Kidney (tissue), 22 donors: ENCODE measurements at places on chromosomes 6 and 20.
A peak's percentile ranks its signal among the peaks of the same experiment; 100 is the strongest.

DNA sequence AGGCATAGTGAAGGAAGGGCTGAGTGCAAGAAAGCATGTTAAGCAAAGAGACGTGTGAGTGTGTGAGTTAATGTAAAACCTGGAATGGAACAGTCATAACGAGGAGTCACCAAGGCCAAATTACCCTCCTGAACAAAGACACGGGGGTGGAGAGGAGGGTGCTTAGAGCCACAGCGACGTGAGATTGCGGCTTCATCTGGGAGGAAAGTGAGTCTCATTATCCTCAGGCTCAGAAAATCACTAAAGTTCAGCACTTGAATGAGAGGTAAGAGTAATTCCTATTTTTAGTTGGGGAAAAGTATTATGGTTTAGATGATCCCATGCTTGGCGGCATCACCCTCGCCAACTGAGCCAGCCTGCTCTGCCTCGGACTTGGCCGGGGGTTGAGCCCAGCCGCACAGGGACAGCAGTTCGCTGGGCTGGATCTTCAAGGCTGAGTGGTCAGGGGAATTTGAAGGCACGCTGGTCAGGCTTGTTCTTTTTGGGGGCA, 136.6 kb downstream of the DTNBP1 start:
- peak; percentile 56 for DNase-seq

DNA sequence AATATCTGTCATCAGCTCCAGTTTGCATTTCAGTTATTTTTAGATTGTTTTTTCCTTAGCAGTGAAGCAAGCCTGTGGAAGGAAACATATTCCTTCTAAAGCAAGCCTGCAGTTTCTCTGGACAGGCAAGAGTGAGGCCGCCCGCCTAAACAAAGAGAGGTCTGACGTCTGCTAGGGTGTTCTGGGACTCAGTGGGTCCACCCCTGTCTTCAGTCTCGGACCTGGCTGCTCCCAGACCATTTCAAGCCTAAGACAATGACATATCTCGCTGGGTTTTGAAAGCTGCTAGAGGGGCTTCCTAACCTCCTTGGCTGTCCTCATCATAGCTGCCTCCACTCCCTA, 36.8 kb upstream of the RNF24 start:
- DNase-seq = no peak

DNA sequence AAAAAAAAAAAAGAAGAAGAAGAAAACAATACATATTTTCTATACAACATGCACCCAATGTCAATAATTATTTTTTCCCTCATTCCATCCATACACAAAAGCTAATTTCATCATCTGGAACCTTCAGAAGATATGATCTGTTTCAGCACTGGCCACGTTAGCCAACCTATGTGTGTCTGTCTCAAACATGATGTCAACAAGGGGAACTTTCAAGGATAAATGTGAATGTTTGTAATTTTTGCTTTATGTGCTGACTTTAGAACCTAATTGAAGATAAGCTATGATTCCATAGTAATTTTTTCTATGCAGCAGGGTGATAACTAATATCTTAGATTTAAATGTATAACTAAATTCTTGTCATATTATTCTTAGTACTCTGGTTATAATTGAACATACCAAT, 37.9 kb downstream of the IPCEF1 start:
- no peak for DNase-seq

DNA sequence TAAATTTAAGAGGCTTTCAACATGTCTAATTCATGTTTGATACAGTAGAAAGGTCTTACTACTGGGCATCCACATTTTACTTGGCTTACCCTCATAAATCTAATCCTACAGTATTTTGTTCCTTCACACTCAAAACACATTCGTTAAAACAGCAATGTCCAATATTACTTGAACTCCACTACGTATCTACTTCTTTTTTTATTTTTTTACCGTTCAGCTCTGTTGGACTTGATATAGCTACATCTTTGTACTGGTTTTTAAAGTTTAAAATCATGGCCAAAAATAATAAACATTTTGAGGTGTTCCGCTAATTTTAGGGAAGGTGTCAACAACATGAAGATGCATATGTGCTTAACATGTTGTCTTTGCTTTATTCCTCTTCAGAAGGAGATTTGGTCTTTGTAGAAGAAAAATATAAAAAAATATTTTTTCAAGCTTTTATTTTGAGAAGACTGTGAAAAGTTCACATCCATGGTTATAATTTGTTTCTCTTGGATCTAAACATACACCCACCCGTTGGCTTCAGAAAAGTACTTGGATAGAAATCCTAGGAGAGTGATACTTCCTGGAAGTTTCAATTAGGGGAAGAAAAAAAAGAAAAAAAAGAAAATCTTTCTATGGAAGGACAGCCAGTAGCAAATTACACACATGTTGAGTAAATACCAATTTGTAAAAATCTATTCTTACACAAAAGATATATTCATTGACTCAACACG, 71.5 kb downstream of the EPB41L2 start:
- no peak for DNase-seq

DNA sequence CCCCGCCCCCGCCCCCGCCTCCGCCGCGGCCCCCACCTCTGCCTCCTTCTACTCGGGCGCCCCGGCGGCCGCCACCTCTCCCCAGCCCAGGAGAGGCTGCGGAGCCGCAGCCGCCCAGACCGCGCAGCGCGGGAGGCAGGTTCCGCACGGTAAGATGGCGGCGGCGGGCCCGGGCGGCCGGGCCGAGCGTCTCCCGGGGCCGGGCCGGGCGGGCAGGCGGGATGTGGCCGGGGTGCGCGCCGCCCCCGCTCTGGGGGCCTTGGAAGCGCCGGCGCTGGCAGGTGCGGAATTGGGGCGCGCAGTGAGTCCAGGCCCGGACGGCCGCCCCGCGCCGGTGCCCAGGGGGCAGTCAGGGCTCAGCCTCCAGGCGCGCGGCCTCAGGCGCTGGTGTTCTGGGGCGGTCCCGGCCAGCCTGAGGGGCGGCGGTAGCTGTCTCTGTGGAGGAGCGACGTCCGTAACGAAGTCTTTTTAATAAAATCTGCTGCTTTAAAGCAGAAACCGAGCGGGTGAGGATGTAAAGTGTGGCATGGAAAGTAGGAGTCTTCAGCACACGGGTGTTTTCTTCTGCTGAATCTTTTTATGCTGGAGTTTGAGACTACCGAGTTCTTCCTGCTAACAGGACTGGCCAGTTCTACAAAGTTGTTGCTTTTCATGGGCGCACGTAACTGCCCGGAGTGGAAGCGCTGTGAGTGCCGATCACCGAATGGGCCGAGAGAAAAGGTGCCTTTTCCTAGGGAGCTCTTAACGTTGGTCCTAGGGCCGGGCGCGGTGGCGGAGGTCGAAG, at the start of gene GID8:
Gene GID8 (plus strand): TSS at position 43 of the 784 bp plus-strand sequence. CDS start 3,356 bp downstream, outside the sequence.
- no peak for DNase-seq

- DNase-seq = no peak
Observed at GRCh38 chr6:11364971-11365397, 132.5 kb upstream of the NEDD9 start.

- peak; percentile 32 for DNase-seq
Observed at GRCh38 chr6:47780510-47781356, 1.1 kb upstream of the OPN5 start.

GRCh38 chr20:52937591-52938100, 34.5 kb upstream of the TSHZ2 start:
- DNase-seq = no peak

DNA sequence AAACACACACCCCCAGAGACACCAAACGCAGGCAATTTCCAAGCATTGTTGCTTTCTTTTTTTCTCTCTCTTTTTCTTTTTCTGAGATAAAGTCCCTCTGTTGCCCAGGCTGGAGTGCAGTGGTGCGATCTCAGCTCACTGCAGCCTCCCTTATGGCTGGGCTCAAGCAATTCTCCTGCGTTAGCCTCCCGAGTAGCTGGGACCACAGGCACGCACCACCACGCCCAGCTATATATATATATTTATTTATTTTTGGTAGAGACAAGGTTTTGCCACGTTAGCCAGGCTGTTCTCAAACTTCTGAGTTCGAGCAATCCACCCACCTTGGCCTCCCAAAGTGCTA, 14.0 kb upstream of the SRSF3 start:
- no peak for DNase-seq

DNA sequence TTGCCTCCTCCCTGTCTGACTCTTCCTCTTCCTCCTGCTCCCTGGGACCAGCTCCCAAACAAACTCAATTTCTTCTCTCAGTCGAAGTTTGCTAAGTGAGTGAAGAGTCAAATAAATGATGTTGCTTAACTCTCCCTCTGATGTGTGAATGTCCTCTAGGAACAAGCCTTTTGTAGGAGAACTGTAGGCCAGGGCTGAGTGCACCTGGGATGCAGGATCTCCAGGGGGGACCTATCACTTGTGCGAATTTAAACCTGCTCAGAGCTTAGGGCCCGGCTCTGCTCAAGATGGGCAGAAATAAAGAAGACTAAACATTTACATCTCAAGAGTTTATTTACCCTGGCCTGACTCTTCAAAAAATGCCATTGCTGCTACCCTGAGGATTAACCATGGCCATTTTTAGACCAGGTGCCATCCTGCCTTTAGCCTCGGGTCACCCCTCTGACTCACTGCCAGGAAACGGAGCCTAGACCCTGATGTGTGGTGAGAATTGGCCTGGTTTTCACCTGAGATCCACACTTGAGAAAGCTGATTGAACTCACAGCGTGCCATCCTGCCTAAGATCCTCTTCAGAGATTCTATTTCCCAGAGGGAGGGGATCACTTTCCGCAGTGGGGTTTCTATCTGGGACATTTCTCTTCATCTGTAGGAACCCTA, 63.6 kb upstream of the CD93 start:
- DNase-seq = no peak

GRCh38 chr6:69846312-69846711, 20.0 kb upstream of the COL19A1 start:
- no peak for DNase-seq

GRCh38 chr6:10312445-10312844, 102.4 kb downstream of the TFAP2A start:
- no peak for DNase-seq

- no peak for DNase-seq
Observed at GRCh38 chr6:83006270-83006905, 59.3 kb downstream of the UBE3D start.

DNA sequence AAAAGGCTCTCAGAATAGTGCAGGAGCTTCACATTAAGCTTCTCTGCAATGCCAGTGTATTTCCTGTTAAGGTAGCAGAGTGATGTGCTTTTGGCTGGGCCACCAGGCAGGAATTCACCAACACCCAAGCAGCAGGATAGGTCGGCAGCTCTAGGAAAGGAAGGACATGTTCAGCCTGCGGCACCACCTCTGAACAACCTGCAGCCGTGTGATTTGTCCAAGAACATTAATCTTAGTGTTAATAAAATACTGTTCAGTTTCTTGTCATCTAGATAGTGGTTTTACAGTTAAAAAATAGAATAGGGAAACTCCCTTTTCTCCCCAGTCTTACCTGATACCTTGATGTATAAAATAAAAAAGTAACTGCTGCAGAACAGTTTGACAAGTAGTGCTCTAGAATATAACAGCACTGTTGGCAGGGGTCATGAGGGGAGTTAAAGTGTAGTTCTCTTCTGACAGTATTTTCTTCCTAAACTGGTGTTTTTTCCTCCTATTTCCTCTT, 18.8 kb downstream of the ZNF292 start:
- no peak for DNase-seq
